HEK293T (cell line): ENCODE measurements at places on chromosomes 4 and X.

- DNase-seq: no peak
These were observed 31.9 kb downstream of the EGF start for GRCh38 chr4:109944591-109944990.

DNA sequence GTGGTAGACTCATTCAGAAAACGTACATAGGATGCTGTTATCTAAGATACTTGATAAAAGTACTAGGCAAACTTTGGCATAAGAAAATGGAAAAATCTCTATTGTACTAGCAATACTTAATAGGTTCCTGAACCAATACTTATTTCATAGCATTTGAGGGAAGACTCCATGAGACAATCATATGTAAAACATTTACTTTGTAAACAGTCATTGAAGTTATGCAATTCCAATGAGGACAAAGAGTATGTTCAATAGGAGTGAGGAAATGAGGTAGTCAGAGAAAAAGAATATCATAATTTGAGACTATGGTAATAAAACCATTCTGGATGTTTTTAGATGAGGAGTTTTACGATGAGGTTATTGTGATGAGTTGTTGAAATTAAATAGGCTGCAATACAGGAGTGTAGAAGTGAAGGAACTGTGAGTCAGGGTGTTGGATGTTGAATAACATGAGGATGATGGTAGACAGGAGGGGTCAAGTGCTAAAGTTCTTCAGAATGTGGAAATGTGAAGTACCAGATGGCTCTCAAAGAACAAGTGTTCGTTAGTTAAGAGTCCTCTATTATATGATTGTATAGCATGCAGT, 397.9 kb downstream of the PPP3CA start:
- DNase-seq: no peak

GRCh38 chrX:13340182-13340791, 20.4 kb upstream of the ATXN3L start:
- no peak for DNase-seq

DNA sequence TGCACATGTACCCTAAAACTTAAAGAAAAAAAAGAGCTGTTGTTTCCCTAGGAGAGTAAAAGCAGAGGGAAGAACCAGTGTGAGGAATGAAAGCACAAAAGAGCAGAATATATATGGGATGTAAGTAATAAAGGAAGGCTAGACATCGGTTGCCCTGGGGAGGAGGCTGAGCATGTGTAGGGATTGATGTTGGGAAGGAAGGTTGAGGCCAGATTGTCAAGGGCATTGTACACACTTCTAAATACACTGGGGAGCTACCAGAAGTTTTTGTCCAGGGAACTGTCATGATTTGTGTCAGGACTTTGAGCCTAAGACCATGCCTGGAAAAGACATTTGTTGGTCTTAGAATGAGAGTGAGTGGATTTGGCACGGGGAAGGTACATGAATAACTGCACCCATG, 467.1 kb downstream of the GPAT3 start:
- DNase-seq: no peak

- DNase-seq: no peak
These were observed 171.1 kb upstream of the ANKRD50 start for GRCh38 chr4:124883632-124884031.
